ENCODE measurements at places on chromosomes 13 and 19.

- DNase-seq = no peak
Observed at GRCh38 chr19:9828551-9829063, 889 bp downstream of the UBL5 start.

DNA sequence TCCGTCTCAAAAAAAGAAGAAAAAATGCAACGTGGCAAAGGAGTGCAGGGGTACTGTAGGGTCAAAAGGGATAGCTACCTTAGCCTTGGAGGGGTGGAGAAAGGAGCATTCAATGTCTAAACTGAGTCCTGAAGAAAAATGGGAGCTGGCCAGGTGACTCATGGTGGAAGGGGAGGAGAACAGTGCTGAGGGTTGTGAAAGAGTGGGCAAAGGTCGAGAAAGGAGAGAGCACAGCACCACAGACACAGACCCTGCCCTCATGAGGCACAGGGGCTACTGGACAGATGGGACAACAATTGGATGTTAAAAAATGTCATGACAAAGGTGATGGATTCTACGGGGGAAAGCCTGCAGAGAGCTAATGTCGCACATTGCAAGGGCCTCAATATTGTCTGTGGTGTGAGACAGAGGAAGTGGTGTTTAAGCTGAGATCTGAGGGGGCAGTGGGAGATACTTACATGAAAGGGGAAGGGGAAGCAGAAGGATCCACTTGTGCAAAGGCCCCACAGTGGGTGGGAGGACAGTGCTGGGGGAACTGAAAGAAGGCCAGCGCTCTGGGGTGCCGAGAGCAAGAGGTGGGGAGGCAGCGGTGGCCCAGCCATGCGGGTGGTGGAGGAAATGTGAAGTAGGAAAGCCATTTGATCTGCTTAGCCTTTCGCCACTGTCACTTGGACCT is 42.9 kb upstream of the URAD start:
- no peak for DNase-seq

GRCh38 chr19:41411968-41412265 is 14.3 kb downstream of the BCKDHA start:
- DNase-seq = no peak

- no peak for DNase-seq
Observed at GRCh38 chr19:48896191-48896720, 2.3 kb downstream of the TULP2 start.

DNA sequence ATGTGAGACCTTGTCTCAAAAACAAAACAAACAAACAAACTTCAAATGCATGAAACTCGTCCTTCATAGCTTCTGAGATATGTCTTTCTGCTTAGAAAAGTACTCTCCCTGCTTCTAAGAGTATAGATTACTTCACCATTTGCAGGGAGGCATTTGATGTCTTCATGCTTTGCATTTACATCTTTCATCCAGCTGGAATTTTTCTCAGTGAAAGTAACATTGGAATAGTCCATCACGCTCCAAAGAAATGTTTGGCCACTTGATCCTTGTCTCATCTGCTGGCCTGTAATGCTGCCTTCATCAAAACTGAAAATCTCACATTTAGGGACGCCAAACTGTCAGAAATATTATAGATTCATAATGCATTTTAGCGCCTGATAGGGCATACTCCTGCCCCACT is 19.2 kb downstream of the PNMA8A start:
- no peak for DNase-seq

DNA sequence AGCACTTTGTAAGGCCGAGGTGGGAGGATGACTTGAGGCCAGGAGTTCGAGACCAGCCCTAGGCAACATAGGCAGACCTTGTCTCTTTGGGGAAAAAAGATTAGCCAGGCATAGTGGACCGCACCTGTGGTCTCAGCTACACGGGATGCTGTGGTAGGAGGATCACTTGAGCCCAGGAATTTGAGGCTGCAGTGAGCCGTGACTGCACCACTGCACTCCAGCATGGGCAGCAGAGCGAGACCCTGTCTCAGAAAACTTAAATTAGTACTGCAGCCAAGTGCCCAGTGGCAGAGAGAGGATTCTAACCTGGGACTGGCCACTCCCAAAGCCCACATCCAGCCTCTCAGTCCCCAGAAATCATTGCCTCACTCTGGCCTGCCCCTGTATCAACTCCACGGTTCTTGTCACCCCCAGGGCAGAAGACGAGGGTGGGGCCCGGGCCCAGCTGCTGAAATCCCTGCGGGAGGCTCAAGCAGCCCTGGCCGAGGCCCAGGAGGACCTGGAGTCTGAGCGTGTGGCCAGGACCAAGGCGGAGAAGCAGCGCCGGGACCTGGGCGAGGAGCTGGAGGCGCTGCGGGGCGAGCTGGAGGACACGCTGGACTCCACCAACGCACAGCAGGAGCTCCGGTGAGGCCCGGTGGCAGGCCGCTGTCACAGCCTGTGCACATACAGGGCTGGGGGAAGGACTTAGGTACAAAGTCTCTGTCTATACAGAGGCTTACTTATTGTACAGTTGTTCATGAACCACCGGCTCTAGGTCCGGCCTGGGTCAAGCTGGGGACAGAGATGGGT is 53.4 kb downstream of the KCNC3 start:
- no peak for DNase-seq

- DNase-seq = no peak
Observed at GRCh38 chr19:45676851-45677263, 8.8 kb downstream of the GIPR start.

- no peak for DNase-seq
Observed at GRCh38 chr13:107993239-107993949, 221.9 kb downstream of the LIG4 start.

DNA sequence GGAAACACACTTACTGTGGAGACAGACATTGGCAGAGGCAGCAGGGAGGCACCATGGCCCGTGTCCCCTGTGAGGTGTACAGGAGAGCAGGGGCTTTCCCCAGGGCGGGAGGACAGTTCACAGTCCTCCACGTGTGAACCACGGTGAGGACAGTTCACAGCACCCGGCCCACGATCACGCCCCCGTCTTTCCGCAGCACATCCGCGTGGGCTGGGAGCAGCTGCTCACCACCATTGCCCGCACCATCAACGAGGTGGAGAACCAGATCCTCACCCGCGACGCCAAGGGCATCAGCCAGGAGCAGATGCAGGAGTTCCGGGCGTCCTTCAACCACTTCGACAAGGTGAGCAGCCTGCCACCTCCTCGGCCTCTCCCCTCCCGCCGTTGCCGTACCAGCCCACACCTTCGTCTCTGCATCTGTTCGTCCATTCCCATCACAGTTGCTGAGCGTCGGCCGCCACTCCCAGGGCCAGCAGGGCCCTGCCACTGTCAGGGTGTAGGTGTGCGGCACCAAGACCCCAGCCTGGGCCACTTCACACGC is 17.4 kb downstream of the CAPN12 start:
- no peak for DNase-seq

DNA sequence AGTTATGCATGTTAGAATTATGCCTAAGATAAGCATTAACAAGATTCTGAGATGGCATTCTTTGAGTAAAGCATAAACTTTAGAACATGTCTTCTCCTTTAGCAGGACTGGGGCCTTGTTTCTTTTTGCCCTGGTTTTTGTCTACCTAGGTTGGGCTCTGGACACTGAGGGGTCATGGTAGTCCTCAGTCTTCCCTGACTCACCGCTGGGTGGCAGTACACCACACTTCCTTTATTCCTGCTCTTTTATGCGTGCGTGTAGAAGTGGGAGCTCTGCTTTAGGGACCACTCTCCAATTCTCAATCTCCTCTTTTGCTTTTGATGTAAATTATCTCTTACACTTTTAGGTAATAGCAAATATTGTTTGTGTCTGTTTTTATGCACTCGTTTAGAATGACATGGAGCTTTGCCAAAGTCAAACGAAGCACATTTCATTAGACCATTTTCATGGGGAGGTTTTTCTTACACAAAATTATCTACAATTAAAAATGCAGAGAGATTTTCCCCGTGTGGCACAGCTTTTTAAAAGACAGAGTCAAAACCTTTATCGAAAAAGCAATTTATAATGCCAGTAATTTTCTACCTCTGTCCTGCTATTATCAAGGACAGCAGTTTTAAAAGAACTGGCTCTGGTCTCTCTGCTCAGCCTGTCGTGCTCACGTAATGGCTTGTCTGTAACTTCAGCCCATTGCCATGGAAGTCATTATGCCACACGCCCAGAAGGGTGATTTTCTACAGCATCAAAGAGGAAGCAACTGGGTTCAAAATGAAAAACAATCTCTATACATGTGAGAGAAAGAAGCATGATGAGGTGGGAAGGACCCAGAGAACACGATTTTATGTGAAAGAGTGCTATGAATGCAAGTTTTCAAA is 413.9 kb downstream of the COG6 start:
- no peak for DNase-seq

- DNase-seq = no peak
Observed at GRCh38 chr19:374886-375235, 30.3 kb upstream of the MIER2 start.

- DNase-seq = no peak
Observed at GRCh38 chr13:27631156-27631555, 9.5 kb downstream of the POLR1D start.

GRCh38 chr13:84686973-84687372 is 804.7 kb upstream of the SLITRK1 start:
- DNase-seq = no peak

GRCh38 chr19:18421371-18421959 is 2.3 kb downstream of the SSBP4 start:
- DNase-seq = no peak

GRCh38 chr13:97108530-97108900 is 113.6 kb upstream of the MBNL2 start:
- no peak for DNase-seq

- no peak for DNase-seq
Observed at GRCh38 chr13:26042785-26043184, 9.0 kb downstream of the SHISA2 start.

DNA sequence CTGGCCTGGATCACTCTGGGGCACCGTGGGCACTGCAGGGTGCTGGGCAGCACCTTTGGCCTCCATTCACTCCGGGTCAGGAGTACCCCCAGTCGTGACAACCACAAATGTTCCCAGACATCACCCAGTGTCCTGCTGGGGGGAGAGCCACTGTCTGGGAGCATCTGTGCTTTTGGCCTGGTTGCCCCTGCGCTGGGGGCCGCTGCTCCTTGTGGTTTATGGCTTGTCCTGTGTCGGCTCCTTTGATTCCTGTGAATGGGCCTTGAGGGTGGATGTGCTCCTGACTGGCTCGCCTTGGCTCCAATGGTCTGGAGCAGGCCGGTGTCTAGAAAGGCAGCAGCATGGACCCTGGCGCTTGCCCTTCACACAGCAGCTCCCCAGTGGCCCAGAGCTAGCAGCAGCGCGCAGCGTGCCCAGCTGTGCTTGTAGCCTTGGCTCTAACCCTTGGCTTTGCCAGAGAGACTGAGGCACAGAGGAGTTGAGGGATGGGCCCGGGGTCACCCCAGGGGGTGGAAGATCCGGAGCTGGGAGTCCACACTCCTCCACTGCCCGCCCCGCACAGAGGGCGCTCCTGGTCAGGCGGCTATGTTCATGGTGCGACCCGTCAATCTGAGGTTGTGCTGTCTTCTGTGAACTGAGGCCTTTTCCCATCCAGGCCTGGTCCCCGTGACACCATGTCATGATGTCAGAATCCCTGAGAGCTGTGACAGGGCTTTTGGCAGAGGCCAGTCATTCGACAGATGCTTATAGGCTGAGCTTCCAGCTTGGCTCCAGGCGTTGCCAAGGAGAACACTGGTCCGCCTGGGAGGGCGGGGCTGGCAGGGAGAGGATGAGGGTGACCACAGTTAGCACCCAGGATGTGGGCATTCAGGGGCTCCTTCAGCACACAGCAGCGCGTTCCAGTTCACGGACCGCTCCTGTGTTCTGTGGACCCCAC is 4.1 kb downstream of the DAZAP1 start:
- peak; percentile 21 for DNase-seq

GRCh38 chr13:43191546-43191945 is 168.2 kb downstream of the DNAJC15 start:
- DNase-seq = no peak

DNA sequence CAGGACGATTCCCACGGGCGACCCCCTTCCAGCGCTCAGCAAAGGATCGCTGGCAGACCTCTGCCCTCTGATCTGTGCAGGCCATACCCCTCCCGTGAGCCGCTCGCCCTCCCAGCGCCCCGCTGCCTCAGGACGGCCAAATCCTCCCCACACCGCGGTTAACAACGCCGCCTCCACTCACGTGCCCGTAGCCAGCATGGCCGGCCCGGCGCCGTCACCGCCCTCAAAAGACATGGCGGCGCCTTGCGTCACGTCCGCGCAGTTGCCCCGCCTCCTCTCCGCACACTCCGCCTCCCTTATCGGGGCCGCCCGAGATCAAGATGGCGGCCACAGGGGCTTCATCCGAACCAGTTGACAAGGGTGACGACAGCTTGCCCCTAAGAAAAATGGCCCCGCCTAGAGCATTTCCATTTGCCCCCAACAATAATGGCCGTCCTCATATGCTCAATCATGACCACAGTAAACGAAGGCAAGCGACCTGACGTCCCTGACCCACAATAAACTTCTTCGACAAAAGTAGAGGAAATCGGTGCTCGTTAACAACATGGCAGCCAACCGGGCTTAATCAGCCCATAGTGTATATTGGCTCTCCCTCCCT is 634 bp downstream of the AKT1S1 start:
- peak; percentile 96 for DNase-seq

- no peak for DNase-seq
Observed at GRCh38 chr13:57408312-57408711, 223.2 kb upstream of the PCDH17 start.

DNA sequence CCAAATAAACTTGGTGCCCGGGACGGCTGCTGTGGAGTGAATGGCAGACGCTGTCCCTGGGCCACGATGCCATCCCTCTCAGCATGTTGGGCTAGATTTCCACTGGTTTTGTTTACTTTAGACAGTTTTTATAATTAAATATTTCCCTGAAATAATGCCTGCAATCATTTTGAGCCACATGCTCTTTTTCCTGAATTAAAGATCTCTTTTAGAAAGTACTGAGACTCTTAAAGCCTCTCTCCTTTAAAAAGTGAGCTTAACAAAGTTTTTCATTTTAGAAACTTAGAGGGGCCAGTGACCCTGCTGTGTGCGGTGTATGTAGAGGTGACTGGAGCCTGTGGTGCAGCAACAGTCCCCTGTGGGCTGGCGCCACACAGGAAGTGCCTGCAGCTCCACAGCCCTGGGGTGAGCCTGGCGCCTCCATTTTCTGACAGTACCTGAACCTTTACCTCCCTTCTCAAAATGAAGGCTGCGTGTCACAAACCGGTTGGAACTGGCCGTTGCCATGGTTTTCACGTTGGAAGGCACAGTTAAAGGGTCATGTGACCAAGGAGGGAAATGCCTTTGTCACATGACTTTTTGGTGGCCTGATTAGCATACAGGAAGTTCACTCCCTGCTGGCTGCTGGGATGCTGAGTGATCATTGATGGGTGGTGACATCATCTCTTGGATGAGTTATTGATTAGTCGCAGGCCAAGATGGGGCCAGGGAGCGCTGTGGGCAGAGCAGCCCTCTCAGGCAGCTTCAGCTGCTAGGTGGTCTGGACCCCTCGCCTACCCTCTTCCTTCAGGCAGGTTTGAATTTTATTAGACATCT is 26.3 kb downstream of the TSSK6 start:
- no peak for DNase-seq

Measured in DMS 273 treated with DMSO at 0.1 percent for 48 hours (cell line).